Kasumi-1 (cell line): ENCODE measurements at places on chromosomes 5 and 9.

- DNase-seq: no peak
Observed at GRCh38 chr9:114189823-114190562, 34.7 kb downstream of the COL27A1 start.

DNA sequence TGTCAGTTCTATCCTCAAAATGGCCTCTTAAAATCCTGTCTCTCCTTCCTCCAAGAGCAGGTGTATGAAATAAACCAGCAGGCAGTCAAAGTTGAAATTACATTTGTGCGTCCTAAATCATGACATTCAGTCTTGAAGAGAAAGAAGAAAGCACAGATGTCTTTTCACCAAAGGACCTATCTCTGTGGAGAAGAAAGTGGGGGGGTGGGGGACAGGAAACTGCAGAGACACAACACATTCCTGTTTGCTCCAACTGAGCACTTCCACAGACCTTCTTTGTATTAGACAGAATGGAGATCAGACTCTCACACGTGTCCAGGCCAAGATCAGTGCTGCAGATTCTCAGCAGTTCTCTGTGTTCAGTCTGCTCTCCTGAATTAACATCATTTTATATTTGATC is 471.9 kb upstream of the RGMB start:
- DNase-seq: no peak

GRCh38 chr5:55372130-55372925 is 64.5 kb downstream of the MTREX start:
- no peak for DNase-seq

DNA sequence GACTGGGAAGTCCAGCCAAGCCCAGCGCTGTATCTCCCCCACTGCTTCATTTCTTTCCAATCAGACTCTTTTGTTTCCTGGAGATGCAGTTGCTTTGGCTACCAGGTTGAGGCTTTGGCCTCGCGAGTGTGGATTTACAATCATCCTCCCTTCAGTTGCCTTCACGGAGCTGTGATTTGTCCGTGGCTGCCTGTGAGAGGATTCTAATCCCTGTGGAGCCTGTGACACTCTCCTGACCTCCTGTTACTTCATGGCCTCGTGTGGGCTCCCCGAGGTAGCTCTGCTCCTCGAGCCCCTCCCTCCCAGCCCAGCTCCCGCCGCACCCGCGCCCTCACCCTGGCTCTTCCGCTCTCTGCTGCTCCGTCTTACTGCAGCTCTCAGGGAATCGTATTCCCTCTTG is 107.2 kb upstream of the STC2 start:
- DNase-seq: no peak

DNA sequence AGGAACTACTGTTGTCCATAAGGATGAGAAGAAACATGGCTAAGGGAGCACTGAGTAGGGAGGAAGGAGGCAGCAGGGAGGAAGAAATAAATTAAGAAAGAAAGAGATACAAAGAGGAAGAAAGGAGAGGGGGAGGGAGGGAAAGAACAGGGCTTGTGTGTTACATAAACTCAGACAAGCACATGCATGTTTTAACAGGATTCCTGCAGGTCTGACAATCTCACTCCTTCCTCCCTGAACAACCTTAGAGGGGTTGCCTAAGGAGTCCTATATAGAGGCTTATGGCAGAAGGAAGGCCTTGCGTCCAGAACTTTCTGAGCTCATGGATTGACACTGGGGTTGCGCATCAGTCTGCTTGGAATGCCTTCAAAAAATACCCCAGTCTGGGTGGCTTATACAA is 4.2 kb upstream of the KCNIP1 start:
- no peak for DNase-seq

DNA sequence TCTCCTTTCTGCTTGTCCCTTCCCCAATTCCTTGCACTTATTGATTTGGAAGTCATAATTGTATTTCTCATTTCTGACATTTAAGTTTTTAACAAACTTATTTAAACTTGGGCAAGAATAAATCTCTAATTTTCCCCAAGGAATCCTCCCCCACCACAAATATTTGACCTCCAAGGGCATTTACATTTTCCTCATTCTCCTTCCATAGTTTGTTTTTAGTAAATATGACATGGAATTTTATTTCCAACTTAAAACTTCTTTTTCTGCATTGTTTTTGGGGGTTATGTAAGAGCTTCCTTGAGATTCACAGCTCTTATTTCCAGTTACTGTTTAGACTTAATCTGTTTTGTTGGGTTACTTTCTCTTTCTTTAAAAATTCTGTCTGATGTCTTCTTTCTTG is 64.9 kb downstream of the ZNF618 start:
- no peak for DNase-seq

- DNase-seq: no peak
Observed at GRCh38 chr5:61659221-61659696, 327.2 kb downstream of the ZSWIM6 start.

GRCh38 chr9:117744856-117745389 is 40.7 kb downstream of the TLR4 start:
- DNase-seq: no peak

GRCh38 chr5:171857489-171857876 is 71.9 kb downstream of the SMIM23 start:
- no peak for DNase-seq

DNA sequence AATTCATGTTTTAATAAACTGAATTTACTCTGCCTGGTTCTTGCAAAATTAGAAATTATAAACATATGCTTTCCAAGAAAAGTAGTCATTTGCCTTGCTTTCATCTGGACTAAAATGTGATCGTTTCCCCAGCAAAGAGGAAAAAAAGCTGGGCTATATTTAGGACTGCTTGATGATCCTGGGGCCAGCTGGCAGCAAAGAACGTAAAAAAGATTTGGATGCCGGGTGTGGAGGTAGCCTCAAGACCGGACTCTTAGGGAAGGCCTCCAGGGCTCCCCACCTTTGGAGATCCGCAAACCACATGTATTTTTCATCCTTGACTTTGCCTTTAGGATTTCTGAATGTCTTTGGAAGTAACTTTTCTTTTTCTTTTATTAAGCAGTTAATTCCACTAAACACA is 156.1 kb upstream of the SEMA6A start:
- no peak for DNase-seq

DNA sequence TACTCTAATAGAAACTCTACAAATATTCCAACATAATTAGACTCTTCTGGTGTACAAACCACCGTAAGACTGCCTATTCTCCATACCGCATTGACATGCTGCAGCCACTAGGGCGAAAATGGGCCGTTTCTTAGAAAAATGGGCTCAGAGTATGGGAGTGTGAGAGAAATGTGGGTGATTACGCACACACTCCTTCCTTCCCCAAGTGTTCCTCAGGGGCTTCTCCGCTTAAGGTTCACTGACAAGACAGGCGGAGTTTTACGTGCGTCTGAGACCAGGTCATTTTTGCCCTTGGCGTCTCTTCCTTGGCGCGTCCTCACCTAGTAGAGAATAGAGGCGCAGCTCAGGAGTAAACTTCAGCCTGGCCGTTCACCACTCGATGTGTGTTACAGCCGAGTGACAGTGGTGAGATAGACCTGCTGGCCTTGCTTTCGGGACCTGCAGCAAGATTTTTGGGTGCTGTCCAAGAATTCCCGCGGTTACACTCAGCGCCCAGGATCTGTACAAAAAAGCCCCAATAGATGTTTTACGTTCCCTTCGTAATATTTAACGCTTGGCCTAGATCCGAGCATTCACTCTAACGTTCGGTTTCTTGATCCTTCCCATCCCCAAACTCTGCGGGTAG is 1.8 kb upstream of the NTRK2 start:
- DNase-seq: no peak

DNA sequence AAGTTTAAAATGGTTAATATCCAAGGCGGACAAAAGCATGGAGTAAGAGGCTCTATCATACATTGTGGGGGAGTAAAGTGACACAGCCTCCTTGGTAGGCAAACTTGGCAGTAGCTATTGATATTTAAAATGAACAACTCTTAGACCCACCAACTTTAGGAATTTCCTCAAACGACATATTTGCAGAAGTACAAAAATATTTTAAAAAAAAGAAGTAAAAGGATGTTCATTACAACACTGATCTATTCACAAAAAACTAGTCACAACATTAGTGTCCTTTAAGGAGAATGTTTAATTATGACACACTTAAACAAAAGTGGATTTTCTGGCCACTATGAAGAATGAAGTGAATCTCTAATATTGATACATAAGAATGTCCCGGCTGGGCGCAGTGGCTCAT is 1.7 kb downstream of the ALG2 start:
- DNase-seq: no peak

DNA sequence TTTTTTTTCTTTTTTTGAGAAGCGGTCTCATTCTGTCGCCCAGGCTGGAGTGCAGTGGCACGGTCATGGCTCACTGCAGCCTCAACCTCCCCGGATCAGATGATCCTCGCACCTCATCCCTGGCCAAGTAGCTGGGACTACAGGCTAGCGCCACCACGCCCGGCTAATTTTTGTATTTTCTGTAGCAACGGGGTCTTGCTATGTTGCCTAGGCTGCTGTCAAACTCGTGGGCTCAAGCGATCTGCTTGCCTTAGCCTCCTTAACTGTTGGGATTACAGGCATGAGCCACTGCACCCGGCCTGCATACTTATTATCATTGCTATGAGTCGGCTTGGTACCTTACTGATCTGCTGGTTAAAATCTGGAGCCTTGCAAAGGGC is 790 bp upstream of the IARS1 start:
- DNase-seq: peak; percentile 21

GRCh38 chr5:142978726-142979125 is 208.5 kb downstream of the ARHGAP26 start:
- no peak for DNase-seq

DNA sequence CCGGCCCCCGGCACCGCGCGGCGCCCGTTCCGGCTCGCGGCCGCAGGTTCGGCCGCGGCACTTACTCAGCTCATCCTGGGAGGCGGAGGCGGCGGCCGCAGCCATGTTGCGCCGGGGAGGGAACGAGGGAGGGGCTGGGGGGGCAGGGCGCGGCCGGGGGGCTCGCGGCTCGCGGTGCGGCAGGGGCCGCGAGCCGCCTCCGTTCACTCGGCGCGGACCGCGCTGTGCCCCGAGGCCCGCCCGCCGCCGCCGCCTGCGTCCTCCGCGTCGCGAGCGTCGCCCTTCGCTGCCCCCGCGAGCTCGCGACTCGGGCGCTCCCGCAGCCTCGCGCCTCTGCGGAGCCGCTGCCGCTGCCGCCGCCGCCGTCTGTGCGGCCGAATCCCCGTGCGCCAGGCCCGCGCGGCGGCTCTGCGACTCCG is 735 bp downstream of the ECPAS start:
- DNase-seq: peak; percentile 32

GRCh38 chr5:106986006-106986405 is 684.7 kb downstream of the EFNA5 start:
- DNase-seq: no peak

GRCh38 chr9:5488221-5489008 is 21.9 kb upstream of the PDCD1LG2 start:
- DNase-seq: no peak

DNA sequence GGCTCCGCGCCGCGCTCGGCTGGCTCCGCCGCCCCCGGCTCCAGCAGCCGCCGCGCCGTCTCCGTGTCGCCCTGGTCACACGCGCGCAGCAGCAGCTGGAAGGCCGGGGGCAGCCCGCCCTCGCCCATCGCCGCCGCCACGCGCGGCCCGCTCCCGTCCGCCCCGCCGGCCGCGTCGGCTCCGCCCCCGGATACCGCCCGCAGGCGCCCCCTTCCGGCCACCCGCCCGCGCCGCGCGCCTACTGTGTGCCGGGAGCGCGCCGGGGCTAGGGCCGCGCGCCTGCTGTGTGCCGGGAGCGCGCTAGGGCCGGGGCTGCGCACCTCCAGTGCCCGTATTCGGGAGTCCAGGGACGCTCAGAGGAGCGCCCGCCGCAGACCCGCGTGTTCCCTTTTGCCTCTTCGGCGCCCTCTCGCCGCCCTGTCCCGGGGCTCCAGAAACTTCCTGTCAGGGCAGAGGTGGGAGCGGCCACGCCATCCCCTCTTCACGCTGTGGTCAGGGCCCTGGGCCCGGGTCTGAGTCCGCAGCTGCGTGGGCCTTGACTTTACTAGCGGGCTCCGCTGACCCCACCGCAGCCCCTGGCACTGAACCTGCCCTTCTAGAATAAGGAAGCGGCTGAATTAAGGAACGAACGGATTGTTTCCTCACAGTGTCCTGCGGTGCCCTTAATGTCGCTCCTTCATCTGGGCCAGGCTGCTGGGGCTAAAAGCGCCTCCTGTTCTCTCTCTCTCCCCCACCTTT is at the start of gene ANKS6:
ANKS6 (minus strand) TSS at position 192 of the 738 bp plus-strand sequence; CDS start at position 128, 64 bp downstream.
- DNase-seq: peak; percentile 68
